Heart right ventricle (tissue), 16 donors: ENCODE measurements at places on chromosomes 12 and 14. TPM values are rescaled to one million over a fixed set of nuclear protein-coding genes. Genes with fewer than 3 reads are reported as not detected.

Gene SLC25A21
- polyA plus RNA-seq: 0.29 TPM

Gene SERPINA9
- polyA plus RNA-seq: not detected

Gene GPRC5A
- polyA plus RNA-seq: 0.95 TPM

Gene CCDC177
- polyA plus RNA-seq: not detected

Gene NAV3
- 2.9 TPM for polyA plus RNA-seq

Gene PRB3
- not detected for polyA plus RNA-seq

Gene NRXN3
- 1.1 TPM for polyA plus RNA-seq

Gene ZNF385A
- 8.1 TPM for polyA plus RNA-seq

Gene DNAJC22
- polyA plus RNA-seq: not detected

Gene CLECL1
- polyA plus RNA-seq: 0.25 TPM
